Fibroblast of skin of left biceps (primary cell): ENCODE measurements at places on chromosomes 5 and 9.

DNA sequence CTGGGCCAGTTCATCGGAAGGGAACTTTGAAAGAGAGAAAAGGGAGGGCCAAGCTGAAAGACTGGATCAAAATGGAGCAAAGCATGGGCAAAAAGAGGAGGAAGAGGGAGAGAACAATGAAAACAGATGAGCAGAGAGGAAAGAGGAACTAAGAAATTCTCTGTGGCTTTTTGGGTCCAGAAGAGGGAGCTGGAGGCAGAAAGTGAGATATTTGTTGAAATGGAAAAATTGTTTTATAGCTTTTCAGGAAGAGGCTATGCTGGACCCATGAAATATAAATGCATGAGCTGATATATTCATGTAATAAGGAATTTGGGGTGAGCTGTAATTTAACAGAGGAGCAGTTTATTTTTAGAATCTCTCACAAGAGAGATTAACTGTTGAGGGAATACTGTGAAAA lies 457.3 kb downstream of the DMAC1 start:
- DNase-seq: no peak

DNA sequence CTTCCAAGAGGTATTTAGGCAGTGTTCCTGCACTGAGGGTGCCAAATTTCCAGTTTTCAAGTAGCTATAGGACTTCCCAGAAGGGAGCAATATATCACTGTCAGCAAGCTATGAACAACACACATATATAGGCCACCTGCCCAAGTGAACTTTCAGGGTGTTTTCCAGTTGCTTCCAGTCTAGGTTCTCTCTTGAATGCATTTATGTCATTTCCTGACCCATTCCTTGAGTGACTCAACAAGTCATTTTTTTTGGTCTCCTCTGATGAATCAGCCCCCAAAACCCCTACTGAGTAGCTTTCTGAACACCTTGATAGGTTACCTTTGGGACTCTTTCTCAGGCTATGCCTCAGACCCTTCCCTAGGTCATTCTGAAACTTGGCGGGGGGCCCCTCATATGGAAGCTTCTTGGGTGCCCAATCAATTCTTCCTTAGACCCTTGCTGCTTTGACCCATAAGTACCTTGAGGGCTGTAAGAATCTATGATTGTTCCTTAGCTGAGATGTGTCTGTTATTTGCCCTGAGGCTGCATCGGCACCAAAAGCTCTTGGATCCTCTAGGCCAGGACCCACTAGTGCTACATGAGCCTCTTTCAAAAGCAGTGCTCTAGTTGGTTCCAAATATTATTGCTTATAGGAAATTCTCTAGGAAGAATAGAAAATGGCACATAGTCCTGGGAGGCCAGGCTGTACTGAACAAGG lies 12.4 kb downstream of the DNAJB5 start:
- no peak for DNase-seq

DNA sequence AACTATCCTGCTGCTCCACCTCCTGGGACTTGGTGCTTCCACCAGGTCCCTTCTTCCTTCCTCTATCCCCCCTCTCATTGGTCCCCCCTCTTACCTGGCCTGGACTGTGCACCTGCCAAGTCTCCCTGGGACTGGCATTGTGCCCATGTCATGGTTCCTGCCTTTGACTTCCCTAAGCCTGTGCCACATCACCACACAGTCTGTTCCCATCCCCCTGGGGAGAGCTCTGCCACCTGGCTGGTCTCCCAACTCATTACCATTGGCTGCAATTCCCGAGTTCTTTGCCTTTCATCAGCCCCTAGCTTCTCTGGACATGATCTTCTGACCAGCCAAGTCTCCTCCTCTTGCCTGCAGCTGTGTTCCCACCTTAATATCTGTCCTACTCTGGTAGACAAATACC lies 180.3 kb downstream of the SREK1 start:
- no peak for DNase-seq

- no peak for DNase-seq
Observed at GRCh38 chr9:124613849-124614248, 106.7 kb upstream of the NR5A1 start.

GRCh38 chr9:84481636-84482218 lies 141.2 kb upstream of the SLC28A3 start:
- DNase-seq: no peak

- no peak for DNase-seq
Observed at GRCh38 chr5:14767735-14768507, 103.4 kb downstream of the OTULIN start.

DNA sequence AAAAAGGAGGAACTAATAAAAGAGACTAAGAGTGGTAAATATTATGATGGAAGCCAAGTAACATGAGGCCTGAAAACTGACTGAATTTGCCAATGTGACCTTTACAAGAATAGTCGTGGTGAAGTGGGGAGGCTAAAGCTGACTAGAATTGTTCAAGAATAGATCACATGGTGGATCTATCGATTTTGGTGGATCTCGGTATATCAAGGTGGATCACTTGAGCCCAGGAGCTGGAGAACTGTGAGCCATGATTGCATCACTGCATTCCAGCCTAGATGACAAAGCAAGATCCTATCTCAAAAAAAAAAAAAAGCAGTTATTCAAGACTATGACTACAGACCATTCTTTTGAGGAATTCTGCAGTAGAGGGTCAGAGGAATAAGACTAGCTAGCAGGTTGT lies 15.1 kb downstream of the ERMP1 start:
- peak; percentile 25 for DNase-seq

- no peak for DNase-seq
Observed at GRCh38 chr5:170195961-170196360, 36.8 kb upstream of the C5orf58 start.

- peak; percentile 24 for DNase-seq
Observed at GRCh38 chr9:95852059-95853032, 23.1 kb upstream of the ERCC6L2 start.

GRCh38 chr5:179414459-179415261 lies 69.4 kb upstream of the ADAMTS2 start:
- DNase-seq: no peak

DNA sequence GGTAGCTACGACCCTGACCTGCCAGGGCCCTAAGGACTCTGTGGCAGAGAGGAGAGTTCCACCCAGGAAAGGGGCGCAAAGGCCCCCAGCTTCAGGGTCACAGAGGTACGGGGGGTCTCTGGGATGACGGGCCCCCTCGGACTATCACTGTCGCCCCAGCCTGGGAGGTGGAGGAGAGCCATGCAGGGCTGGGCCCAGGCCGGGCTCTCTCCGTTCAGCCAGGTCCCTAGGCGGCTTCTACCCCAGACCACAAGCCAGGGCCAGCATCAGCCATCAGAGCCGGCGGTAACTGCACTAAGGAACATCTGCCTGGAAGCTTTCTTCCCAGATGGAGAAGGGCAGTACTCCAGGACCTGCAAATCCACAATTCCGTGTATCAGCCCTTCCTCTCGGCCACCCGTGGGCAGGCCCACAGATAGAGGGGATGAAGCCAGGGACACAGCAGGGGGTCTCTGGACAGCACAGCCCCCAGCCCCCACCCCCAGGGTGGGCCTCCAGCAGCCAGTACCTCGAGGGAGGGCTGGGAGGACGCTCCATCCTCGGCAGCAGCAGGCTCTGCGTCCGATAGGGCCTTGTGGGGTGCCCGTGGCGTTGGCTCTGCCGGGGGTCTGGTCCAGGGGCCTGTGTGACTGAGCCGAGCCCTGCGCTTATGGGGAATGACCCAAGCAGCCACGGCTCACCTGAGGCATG lies 38.4 kb downstream of the NACC2 start:
- DNase-seq: no peak

DNA sequence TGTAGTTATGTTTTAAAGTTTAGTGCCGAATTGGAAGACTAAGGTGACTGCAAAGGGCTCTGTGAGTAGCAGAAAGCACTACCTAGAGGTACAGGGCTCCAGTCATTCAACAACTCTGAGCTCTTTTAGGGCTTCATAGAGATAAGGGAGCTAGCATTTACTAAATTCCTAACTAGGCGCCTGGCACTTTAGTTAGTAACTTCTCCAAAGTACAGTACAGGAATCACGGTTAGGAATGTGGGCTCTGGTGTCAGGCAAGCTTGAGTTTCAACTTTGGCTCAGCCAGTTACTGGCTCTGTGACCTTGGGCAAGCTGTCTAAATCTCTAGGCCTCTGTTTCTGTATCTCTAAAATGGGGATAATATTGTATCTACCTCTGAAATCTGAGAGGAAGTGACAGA lies 115.3 kb downstream of the SLIT3 start:
- no peak for DNase-seq

- no peak for DNase-seq
Observed at GRCh38 chr5:179793468-179794139, at the start of gene LTC4S. Gene LTC4S, plus strand, starts transcription at chr5:179793986. Its CDS starts 95 bp downstream, at chr5:179794081.

DNA sequence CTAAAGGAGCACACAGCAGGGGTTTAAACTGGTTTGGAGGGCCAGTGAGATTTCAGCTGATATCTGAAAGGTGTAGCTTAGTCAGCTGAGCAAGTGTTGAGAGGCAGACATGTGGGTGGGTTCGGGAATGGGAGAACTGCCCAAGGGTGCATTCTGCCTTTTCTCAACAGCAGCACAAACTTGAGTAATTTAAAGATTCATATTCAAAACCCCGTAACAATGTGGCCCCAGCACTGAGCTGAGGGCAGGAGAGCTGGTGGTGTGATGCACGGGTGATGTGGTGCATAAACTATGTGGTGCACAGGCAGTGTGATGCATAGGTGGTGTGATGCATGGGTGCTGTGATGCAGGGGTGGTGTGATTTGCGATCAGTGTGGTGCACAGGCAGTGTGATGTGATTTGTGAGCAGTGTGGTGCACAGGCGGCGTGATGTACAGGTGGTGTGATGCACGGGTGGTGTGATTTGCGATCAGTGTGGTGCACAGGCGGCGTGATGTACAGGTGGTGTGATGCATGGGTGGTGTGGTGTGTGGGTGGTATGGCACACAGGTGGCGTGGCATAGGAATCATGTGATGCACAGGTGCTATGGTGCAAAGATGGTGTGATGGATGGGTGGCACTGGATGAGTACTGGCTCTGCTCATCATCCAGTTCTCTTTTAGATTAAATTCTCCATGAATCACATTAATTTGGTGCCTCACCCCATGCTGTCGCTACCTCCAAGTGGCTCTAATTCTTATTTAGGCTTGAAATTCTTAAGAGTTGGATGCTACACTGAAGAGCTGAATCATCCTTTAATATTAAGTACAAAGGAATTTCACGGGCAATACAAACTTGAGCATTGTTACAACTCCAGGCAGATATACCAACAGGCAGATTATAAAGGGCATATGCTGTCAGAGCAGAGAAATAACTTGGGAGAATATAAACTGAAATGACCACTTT lies 53.6 kb downstream of the DAP start:
- no peak for DNase-seq

- no peak for DNase-seq
Observed at GRCh38 chr5:143208781-143209510, 194.5 kb downstream of the NR3C1 start.

GRCh38 chr9:107314763-107315162 lies 31.7 kb downstream of the RAD23B start:
- DNase-seq: no peak

DNA sequence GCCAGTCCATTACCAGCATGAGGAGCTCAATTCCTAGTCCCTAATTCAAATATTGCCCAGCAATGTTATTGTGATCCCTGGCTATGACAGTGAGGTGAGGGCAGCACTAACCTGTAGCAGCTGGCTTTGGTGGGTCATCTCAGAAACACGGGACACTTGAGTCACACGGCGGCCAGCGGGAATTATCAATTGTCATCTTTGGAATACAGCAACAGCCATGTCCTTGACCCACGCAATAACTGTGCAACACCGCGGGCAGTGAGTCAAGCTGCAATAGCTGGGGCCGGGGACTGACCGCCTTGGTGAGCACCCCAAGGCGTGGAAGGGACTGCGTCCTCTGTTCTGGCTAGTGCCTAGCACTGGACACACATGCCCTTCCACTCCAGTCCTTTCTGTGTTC lies 62.5 kb upstream of the ALDH1B1 start:
- DNase-seq: no peak

GRCh38 chr5:6125781-6126180 lies 252.6 kb downstream of the MED10 start:
- no peak for DNase-seq

- no peak for DNase-seq
Observed at GRCh38 chr9:124282442-124283227, 24.9 kb downstream of the NEK6 start.

DNA sequence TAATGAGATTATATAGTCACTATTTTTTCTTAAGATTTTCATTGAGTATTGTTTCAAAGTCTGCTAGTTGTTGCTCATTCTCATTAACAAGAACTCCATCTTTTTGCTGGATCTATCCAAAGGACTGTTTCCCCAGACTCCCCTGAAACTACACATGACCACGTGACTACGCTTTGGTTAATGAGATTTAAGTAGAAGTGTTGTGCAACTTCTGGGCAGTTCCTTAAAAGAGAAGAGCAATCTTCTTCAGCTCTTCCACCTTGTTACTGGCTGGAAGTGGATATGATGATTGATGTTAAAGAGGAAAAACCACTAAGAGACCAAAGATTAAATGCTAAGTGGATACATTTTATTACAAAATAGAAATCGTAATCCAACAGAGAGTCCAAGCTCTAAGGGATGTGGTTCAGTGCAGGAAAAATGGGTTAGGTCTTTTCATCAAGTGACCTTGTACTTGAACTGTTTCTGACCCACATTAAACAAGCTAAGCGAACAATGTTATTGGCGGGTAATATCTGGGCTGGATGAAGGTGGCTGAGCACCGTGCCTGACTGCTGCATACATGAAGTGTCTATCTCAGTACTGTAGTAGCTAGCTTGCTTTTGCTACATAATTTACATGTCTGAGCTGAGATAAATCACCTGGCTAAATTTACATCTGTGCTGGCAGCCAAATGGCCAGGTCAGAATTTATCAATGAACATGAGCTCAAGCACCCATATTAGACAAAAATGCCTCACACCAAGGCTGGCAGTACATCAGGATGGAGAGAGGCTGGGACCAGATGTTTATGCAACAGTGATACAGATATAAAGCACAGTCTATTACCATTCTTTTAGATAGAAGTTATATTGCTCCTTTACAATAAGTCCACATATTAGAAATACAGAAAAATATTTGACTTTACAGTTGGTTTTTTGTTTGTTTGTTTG lies 7.5 kb upstream of the CTNNAL1 start:
- no peak for DNase-seq

GRCh38 chr9:125993466-125993865 lies 246.3 kb downstream of the PBX3 start:
- no peak for DNase-seq

DNA sequence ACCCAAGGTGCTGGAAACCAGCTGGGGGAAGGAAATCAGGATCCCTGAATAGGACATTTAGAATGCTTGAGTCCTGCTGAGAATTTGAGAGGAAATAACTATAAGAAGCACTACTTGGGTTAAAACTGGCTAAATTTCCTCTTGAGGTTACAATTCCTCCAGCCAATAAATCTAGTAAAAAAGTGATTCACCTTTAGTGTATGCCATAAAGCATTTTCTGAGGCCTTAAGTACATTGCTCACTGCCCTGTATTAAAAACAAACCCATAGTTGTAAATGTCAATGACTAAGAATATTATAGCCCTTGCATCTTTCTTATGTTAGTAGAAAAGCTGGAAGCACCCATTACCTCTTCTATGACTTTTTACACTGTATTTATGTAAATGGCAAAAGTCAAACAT lies 634.7 kb upstream of the ARRDC3 start:
- DNase-seq: peak; percentile 75

- no peak for DNase-seq
Observed at GRCh38 chr9:4852419-4852818, 59.7 kb downstream of the RCL1 start.
